ENCODE measurements at places on chromosomes 3 and 15.

GRCh38 chr15:64466408-64467141, 6.2 kb downstream of the ZNF609 start:
- ATAC-seq = no peak

GRCh38 chr3:15527031-15527459, 5.5 kb upstream of the COLQ start:
- ATAC-seq = no peak

DNA sequence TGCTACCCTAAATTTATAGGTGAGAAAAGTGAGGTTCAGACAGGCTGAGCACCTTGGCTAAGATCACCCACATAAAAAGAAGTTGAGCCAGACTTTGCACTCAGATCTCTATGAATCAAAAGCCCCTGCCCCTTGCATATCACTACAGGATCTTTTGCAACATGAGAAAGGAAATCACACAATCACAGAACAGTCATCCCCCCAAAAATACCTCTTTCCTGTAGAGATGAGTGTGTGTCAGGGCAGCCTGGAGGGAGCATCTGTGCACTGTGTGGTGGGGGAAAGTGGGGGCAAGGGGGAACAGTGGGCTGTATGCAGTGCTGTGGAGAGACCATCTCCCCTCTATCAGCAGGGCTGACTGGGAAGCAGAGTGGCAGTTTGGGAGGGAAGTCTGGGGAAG, 46.6 kb downstream of the EPHB3 start:
- no peak for ATAC-seq

- no peak for ATAC-seq
Observed at GRCh38 chr15:50112488-50113186, 6.4 kb downstream of the ATP8B4 start.

- ATAC-seq = no peak
Observed at GRCh38 chr3:184765047-184765729, 46.8 kb upstream of the VPS8 start.

DNA sequence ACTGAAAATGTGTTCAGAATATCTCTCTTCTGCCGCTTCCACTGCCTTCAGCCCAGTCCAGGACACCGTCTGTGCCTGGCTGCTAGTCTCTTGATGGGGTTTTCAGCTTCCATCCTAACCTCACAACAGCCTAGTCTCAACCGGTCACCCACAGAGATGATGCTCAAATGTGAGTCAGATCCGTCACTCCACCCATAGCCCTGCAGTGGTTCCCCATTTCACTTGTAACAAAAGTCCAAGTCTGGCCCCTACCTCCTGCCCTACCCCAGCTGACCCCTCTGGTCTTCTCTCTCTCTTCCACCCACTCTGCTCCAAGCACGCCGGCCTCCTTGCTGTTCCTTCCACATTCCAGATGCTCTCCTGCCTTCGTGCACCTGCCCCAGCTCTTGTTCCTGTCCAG, 68.1 kb downstream of the PPARG start:
- peak; percentile 24 for ATAC-seq

DNA sequence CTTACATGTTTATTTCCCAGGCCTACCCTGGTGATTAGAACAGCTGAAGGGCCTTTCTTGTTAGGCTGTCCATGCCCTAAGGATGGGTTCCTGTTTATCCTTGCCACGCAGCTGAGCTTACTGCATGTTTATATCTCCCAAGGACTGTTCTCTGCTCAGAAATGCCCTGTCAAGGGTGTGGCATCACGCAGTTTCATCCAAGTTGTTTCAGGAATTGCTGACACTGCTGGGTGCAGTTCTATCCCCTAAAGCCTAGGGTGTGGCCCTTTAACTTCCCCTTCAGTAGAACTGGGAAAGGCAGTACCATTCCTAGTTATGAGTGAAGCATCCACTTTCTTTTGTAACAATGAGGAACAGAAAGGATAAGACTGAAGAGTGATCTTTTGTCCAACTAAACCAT, 5.0 kb downstream of the ELL3 start:
- no peak for ATAC-seq

- no peak for ATAC-seq
Observed at GRCh38 chr3:44966795-44967278, 9.1 kb downstream of the ZDHHC3 start.

DNA sequence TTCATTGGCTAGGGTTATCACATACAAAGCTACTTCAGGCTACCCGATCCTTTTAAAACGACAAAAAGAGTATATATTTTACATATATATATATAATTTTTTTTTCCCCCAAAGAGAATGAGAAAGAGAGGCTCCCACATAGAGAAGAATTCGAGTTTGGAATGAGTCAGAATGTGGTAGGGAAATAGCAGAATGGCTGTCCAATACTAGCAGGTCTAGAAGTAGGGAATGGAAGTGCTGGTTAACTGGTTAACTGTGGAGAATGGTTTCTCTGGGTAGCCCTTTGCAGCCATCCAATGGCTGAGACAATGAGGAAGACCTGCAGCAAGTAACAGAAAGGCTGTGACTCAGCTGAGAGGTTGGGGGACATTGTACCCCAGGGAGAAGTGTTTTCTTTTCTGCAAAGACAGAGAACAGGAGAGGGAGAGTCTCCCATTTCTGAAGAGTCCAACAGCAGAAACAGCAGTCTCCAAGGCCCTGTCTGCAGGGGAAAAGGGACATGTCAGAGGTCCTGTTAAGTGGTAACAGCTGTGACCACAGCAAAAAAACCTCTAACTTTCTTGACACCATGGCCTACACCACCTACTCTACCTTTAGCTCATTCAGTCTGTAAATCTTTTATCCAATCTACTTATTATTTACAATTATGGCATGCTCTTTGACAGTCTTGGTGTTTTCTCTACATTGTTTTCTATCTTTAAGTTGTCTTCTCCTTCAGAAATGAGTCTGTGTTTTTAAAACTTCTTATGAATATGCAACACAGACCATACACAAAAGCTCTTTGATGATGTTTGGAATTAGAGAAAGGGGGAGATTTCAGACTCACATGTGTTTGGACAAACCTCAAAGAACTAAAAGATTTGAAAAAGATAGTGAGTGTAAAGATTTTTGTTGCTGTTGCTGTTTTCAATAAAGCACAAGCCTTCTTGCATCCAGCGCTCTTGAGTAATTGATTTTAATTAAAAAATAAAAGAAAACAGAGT, 116.1 kb upstream of the SLC7A14 start:
- no peak for ATAC-seq

DNA sequence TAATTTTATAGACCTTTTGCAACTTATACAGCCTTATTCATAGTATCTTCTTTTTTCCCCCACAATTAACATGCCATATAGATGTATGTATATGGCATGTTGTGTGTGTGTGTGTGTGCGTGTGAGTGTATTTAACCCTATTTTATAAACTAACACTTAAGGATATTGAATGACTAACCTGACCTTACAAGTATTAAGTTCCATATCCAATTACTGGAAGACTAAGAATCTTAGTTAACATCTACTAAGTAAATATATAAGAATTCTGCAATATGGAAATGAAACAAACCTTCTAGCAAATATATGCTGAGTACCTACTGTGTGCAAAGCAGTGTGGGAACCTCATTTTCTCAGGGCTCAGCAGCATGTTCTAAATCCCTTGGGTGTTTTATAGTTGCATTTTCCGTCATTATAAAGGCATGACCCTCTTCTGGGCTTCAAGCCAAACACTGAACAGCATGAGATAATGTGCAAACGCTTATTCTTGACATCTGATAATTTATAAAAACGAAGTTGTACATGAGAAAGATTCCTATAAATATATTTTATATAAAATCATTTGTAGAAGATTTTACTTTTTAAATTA, 105.5 kb downstream of the NLGN1 start:
- no peak for ATAC-seq

GRCh38 chr3:150744041-150744918, 18.7 kb downstream of the SIAH2 start:
- no peak for ATAC-seq

GRCh38 chr3:125356140-125357026, 18.7 kb downstream of the ZNF148 start:
- peak; percentile 3 for ATAC-seq

- ATAC-seq = no peak
Observed at GRCh38 chr3:16260046-16260445, 4.7 kb downstream of the DPH3 start.

GRCh38 chr3:197260491-197261163, 37.8 kb downstream of the DLG1 start:
- no peak for ATAC-seq

DNA sequence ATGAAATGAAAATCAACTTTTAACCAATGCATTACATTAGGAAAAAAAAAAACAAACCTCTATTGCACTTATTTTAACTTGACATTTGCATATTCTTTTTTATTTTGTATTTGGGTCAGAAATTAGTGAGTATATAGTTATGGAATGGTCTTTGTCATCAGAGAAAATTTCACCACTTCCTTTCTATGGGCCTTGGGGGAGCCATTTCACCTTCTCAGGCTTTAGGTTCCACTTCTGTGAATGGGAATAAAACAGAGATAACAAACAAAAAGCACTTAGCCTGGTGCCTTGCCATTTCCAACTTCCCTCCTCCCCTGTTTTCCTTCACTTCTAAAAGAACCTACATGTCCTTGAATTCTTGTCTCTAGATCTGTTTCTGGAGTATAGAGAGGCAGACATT, 168.0 kb upstream of the STT3B start:
- ATAC-seq = no peak

GRCh38 chr3:29899021-29899420, 618.1 kb downstream of the RBMS3 start:
- ATAC-seq = no peak

GRCh38 chr15:78007964-78008886, 69.3 kb downstream of the TBC1D2B start:
- no peak for ATAC-seq

DNA sequence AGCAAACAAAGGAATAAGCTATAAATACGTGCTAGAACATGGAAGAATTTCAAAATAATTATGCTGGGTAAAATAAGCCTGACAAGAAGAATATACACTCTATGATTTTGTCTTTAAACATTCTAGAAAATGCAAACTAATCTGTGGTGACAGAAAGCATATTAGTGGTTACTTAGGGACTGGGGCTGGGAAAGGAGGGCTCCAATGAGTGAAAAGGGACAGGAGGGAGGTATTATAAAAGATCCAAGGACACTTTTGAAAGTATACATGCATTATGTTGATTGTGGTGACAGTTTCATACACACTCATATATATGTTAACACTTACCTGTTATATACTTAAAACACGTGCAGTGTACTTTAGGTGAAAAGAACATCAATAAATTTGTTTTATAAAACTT, 23.0 kb downstream of the MYH15 start:
- ATAC-seq = no peak

- no peak for ATAC-seq
Observed at GRCh38 chr3:184800349-184800930, 11.5 kb upstream of the VPS8 start.

GRCh38 chr15:79640206-79640605, 208.1 kb downstream of the MINAR1 start:
- ATAC-seq = no peak

GRCh38 chr15:91032919-91033803, 10.8 kb upstream of the VPS33B start:
- peak; percentile 64 for ATAC-seq

GRCh38 chr3:29307295-29307694, 26.4 kb downstream of the RBMS3 start:
- no peak for ATAC-seq

DNA sequence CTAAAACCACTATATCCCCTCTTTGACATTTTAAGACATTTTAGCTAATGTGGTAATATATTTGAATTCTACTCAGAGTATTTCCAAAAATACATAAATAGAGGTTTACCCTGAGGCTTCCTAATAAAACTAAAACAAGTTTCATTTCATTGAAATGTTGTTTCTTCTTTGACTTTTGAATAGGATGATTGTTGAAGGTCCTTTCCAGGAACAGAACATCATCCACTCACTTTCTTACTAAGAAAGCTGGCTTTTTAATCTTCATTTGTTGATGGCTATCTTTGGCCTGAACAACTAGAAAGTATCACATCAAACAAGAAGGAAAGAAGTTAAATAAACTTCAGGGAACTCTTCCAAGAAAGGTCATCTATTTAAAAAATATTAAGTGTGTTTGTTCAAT, 169.7 kb downstream of the RAP2B start:
- ATAC-seq = no peak

DNA sequence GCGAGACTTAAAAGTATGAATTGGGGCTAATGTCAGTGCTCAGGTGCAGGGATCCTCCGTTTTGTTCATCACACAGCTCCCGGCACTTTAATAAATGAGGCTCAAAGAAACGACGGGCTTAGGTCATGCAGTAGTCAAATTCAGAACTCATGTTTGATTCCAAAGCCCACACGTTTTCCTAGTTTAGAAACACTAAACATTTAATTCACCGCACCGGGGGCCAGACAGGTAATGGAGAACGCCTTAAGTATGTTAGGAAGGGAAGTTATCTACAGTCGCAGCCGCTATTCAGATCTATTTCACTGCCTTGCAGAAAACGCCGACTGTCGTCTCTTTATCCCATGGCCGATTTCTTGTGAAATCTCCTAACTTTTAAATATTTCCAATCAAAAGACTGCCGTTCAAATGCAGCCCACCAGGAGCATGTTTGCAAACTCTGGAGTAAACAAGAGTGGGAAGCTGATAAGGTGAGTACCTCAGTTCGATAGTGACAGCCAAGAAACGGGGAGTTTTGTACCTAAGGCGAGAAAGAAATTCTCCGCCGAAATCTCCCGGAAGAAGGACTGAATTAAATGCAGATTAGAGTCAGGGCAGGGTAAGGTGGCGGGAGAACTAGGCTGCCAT, 569 bp downstream of the HIGD2B start:
- ATAC-seq = no peak

DNA sequence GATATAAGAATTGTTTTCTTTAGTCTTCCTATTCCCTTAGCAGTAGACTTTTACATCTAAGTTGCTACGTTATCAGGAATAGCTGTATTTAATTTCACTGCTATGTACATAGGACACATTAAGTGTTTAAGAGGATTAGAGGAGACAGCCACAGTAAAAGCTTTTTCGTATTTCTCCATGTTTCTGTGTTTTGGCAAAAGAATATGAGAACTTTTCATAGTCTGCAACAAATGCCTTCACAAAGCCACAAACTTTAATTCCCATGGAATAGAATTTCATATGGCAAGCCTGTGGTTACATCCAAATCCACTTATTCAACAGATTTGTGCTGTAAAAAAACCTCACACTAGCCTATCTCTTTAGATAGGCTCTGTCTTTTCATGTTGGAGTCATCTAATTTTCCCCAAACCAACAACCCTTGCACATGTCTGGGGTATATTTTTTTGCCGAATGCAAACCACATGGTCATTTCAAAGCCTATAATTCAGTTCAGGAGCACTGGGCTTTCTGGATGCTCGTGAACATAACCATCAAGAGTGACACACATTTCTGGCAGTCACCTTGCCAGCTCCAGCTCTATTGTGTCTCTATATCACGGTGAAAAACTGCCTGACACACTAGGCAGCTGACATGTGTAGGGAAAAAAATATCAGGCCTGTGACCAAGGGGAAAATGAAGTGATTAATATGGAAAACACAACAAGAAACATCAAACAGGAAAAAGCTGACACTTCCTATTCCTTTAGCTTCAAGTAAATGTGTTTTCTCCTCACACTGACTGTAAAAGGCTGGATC, 19.2 kb downstream of the PLD1 start:
- ATAC-seq = no peak

- no peak for ATAC-seq
Observed at GRCh38 chr3:154364849-154365248, 40.6 kb upstream of the DHX36 start.

GRCh38 chr15:92365084-92365483, 28.6 kb upstream of the ST8SIA2 start:
- no peak for ATAC-seq

GRCh38 chr3:8882171-8882593, 81.1 kb downstream of the RAD18 start:
- ATAC-seq = peak; percentile 66

GRCh38 chr15:60563539-60564404, 84.8 kb upstream of the ICE2 start:
- peak; percentile 80 for ATAC-seq

GRCh38 chr15:33956397-33956796, 11.9 kb upstream of the CHRM5 start:
- ATAC-seq = no peak
